ENCODE measurements at places on chromosomes 16 and 17. TPM values are rescaled to one million over a fixed set of nuclear protein-coding genes. Genes with fewer than 3 reads are reported as not detected.
A peak's percentile ranks its signal among the peaks of the same experiment; 100 is the strongest.

DNA sequence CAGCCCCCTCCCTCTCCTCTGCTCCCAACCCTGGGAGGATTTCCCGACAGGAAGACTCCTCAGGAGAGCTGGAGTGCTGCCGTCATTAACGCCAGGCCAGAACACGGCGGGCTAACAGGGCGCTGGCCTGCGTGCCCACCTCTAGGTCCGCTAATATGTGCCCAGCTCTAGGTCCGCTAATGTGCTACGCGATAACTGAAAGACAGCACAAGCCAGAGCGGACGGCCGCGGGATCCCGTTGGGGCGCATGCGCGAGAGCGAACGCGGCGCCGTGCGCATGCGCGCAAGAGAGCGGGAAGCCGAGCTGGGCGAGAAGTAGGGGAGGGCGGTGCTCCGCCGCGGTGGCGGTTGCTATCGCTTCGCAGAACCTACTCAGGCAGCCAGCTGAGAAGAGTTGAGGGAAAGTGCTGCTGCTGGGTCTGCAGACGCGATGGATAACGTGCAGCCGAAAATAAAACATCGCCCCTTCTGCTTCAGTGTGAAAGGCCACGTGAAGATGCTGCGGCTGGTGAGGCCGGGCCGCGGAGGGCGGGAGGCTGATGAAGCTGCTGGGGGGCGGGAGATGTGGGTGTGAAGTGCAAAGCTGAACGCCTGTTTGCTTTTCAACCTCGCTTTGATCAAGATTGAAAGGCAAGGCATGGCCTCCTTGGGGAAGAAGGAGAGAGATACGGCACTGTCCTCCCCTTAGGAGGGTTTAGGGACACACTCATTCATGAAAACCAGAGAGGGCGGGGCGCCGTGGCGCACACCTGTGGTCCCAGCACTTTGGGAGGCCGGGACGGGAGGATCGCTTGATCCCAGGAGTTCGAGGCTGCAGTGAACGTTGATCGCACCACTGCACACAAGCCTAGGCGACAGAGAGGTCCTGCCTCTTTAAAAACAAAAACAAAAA is at the start of gene CKLF:
Gene CKLF, plus strand, starts transcription at position 291 of the 892 bp plus-strand sequence. Its CDS starts 140 bp downstream, at position 431.
- H3K4me3 ChIP-seq, result peak within 1 kb of the TSS; percentile 99
- H3K36me3 ChIP-seq, result peaks cover 15% of the 10 kb centered on the region
- H3K27ac ChIP-seq, result peak within 1 kb of the TSS; percentile 98
- DNase-seq, result peak; percentile 90

Gene GSDMA
- not detected for total RNA-seq

GRCh38 chr16:81500833-81501521 is 56.4 kb downstream of the CMIP start:
- H3K27ac ChIP-seq, result peak overlapping the region; percentile 53
- H3K4me3 ChIP-seq, result no peak overlapping the region
- H3K4me1 ChIP-seq, result peaks cover 34% of the 10 kb centered on the region
- H3K27me3 ChIP-seq, result no peaks in the 10 kb centered on the region
- peaks cover 2% of the 10 kb centered on the region for H3K36me3 ChIP-seq
- no peak for DNase-seq

- H3K27me3 ChIP-seq, result no peaks in the 10 kb centered on the region
- H3K27ac ChIP-seq, result no peak overlapping the region
- DNase-seq, result no peak
- peaks cover 9% of the 10 kb centered on the region for H3K36me3 ChIP-seq
- H3K4me1 ChIP-seq, result peaks cover 15% of the 10 kb centered on the region
- H3K4me3 ChIP-seq, result no peak overlapping the region
Observed at GRCh38 chr17:74808714-74809430, 32.7 kb upstream of the NAT9 start.

GRCh38 chr17:74080656-74081582 is 122.6 kb upstream of the RPL38 start:
- no peak for DNase-seq
- no peak overlapping the region for H3K27ac ChIP-seq
- H3K4me1 ChIP-seq, result no peaks in the 10 kb centered on the region
- H3K27me3 ChIP-seq, result peaks cover 21% of the 10 kb centered on the region

Gene SLC16A6
- 9.8 TPM for total RNA-seq

DNA sequence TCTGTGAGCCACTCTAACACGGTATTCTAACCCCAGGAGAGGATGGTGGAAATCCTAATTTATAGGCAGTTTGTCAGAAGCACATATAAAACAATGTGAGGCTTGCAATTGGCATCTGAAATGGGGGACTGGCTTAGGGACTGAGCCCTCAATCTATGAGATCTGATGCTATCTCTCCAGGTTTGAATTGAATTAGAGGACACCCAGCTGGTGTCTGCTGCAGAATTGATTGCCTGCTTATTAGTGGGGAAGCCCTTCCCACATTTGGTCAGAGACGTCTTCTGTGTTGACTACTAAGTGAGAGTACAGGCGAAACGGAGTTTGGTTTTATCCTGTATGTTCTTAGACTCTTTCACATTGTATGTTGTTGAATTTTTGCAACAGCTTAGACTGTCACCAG is 13.6 kb upstream of the TMIGD1 start:
- no peaks in the 10 kb centered on the region for H3K36me3 ChIP-seq
- no peak overlapping the region for H3K4me3 ChIP-seq
- no peak for DNase-seq
- no peaks in the 10 kb centered on the region for H3K27me3 ChIP-seq
- peaks cover 2% of the 10 kb centered on the region for H3K4me1 ChIP-seq
- no peak overlapping the region for H3K27ac ChIP-seq

- H3K36me3 ChIP-seq, result no peaks in the 10 kb centered on the region
- H3K27ac ChIP-seq, result no peak overlapping the region
- DNase-seq, result no peak
- no peaks in the 10 kb centered on the region for H3K27me3 ChIP-seq
- H3K4me1 ChIP-seq, result no peaks in the 10 kb centered on the region
Observed at GRCh38 chr16:88818575-88818874, 6.8 kb upstream of the APRT start.

- peaks cover 6% of the 10 kb centered on the region for H3K4me1 ChIP-seq
- no peaks in the 10 kb centered on the region for H3K36me3 ChIP-seq
- peaks cover 41% of the 10 kb centered on the region for H3K27me3 ChIP-seq
- no peak overlapping the region for H3K27ac ChIP-seq
Observed at GRCh38 chr16:82807311-82807710, 180.5 kb downstream of the CDH13 start.

GRCh38 chr17:62162898-62163297 is 97.8 kb upstream of the MED13 start:
- H3K36me3 ChIP-seq, result no peaks in the 10 kb centered on the region
- peaks cover 5% of the 10 kb centered on the region for H3K27me3 ChIP-seq

Gene ZP2
- total RNA-seq, result not detected

Gene ZNF263
- total RNA-seq, result 26.4 TPM

GRCh38 chr16:1283996-1284616 is 25.3 kb upstream of the UBE2I start:
- peaks cover 23% of the 10 kb centered on the region for H3K27me3 ChIP-seq
- DNase-seq, result no peak
- H3K4me1 ChIP-seq, result no peaks in the 10 kb centered on the region
- H3K36me3 ChIP-seq, result no peaks in the 10 kb centered on the region
- no peak overlapping the region for H3K4me3 ChIP-seq
- H3K27ac ChIP-seq, result no peak overlapping the region

DNA sequence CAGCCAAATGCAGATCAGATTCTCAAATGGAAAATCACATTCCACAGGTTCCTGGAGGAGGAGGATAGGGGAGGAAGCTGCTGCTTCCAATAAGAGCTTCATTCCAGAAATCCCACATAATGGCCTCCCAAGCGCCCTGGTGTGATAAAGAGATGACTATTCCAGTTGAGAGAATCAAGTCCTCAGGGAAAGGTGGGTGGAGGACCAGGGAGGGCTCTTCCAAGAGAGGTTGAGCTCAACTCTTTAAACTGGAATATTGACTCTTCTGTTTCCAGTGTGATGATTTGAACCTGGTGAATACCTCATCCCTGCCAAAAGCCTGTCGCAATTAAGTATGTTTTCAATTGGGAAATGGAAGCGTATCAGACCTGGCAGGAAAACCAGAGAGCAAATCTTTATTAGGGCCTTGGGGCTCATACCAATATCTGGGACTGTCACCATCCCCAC is 81.4 kb upstream of the DYNLRB2 start:
- peaks cover 74% of the 10 kb centered on the region for H3K27me3 ChIP-seq
- H3K4me3 ChIP-seq, result no peak overlapping the region
- no peaks in the 10 kb centered on the region for H3K4me1 ChIP-seq
- no peak overlapping the region for H3K27ac ChIP-seq
- no peaks in the 10 kb centered on the region for H3K36me3 ChIP-seq

DNA sequence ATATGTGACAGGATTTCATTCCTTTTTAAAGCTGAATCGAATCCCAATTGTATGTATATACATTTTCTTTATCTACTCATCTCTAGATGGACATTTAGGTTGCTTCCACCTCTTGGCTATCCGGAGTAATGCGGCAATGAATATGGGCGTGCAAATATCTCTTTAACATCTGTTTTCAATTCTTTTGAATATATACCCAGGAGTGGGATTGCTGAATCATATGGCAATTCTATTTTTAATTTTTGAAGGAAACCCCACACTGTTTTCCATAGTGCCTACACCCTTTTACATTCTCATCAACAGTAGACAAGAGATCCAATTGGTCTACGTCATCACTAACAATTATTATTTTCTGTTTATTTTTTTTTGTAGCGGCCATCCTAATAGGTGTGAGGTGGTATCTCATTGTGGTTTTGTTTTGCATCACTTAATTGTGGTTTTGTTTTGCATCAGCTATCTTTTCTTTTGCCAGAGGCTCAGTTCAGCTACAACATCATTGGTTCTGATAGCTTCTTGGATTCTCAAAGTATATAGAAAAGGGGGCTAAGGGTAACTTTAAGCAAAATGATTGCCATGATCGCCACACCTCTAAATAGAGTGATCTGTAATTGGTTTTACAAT is 25.6 kb upstream of the MAP2K6 start:
- peaks cover 18% of the 10 kb centered on the region for H3K27me3 ChIP-seq
- H3K4me1 ChIP-seq, result no peaks in the 10 kb centered on the region
- H3K4me3 ChIP-seq, result no peak overlapping the region
- no peak overlapping the region for H3K27ac ChIP-seq
- no peaks in the 10 kb centered on the region for H3K36me3 ChIP-seq
- no peak for DNase-seq

Gene KRTAP2-3
- total RNA-seq, result not detected

Gene SPIRE2
- total RNA-seq, result 1.3 TPM

GRCh38 chr16:6096931-6097670 is 999.5 kb upstream of the EEF2KMT start:
- no peaks in the 10 kb centered on the region for H3K36me3 ChIP-seq
- no peaks in the 10 kb centered on the region for H3K4me1 ChIP-seq
- no peak for DNase-seq
- H3K27me3 ChIP-seq, result no peaks in the 10 kb centered on the region
